GM20000 (cell line): ENCODE measurements at places on chromosomes 3 and 15.

DNA sequence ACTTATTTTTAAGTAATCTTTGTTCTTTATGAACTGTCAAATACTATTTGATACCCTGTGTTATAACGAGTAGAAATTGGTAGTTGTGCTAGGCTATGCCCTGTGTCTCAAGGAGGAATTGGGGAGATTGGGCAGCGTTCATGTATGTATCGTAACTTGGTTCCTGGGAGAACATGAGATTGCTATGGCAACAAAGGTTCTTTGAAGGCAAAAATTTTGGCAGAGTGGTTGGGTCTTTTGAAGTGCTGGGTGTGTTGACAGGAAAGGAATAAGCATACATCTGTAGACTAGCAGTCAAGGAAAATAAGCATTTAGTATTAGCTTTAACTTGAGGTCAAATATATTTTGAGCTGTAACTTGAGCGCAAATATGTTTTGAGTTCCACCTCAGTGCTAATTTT is 45.3 kb downstream of the TCF12 start:
- no peak for DNase-seq

- DNase-seq, result no peak
Measured at GRCh38 chr3:169387751-169388696, 275.5 kb downstream of the MECOM start.

GRCh38 chr3:1787094-1787493 is 311.6 kb upstream of the CNTN4 start:
- DNase-seq, result no peak

GRCh38 chr15:36999778-37000177 is 100.6 kb downstream of the MEIS2 start:
- no peak for DNase-seq

DNA sequence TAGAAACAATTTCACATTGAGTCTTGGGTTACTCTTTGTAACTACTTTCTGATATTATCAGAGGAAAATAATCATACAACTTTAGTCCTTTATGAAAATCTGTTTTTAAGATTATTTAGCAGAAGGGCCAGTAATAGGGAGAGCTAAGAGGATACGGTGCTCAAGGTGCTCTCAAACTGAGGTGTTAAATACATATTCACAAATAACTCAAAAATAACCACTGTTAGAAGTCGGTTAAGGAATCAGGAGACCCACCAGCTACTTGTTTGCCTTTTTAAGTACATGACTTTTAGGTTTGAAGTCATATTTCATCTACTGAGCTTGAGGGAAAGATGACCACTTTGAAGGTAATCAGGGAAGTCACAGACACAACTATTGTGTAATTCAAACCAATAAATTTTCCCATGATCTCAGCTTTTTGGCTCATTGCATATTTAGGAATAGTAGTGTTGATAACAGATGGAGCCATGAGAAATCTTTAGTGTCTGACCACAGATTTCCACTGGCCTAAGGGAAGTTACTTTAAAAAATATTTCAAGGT is 1.4 kb upstream of the RSRC1 start:
- no peak for DNase-seq

DNA sequence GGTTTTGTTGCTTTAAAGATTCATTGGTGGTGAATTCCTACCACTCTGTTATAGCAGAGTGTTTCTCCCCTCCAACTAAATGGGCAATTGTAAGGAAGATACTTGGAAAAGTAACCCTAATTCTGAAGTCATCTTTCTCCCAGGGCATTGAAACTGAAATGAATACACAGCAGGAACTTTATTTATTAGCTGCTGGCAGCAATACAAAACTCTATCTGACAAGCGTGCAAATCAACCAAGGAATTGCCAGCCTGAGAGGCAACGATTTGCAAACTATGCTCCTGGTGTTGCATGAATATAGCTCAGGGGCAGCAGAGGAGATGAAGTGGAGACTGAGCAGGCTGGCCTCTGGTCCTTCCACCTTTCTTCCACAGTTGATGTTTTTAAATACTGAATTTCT is 48.9 kb downstream of the CD200R1 start:
- no peak for DNase-seq
